T-helper 9 cell (primary cell): ENCODE measurements at places on chromosomes 6 and 20.

- no peak for DNase-seq
Measured at GRCh38 chr6:102137859-102138258, 744.4 kb downstream of the GRIK2 start.

- DNase-seq = no peak
Measured at GRCh38 chr6:130827247-130828149, at the start of gene SMLR1. SMLR1 (plus strand) TSS chr6:130827406; CDS start chr6:130827414, 8 bp downstream.

DNA sequence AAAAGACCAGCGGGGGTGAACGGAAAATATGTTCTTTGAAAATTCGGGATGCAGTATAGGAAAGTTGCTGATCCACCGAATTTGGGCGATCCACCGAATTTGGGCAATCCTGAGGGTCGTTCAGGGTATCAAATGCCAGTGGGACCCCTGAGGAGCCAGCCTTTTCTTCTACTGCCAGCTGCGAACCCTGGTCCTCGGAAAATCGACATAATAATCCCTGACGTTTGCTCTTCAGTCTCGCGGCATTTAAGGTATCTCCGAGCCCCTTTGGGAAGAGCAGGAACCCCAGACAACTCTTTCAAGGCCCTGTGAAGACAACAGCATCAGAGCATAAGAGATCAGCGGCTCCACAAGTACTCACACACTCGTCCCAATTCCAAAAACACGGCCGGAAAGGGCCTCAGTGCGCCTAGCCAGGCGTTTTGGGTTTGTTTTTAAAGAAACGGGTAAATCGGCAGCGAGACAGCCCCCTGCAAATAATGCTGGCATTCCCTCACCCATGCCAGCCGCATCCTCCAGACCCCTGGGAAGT lies 1.0 kb downstream of the SIM1 start:
- no peak for DNase-seq

- DNase-seq = no peak
Measured at GRCh38 chr20:4957939-4958362, 43.4 kb downstream of the SLC23A2 start.

DNA sequence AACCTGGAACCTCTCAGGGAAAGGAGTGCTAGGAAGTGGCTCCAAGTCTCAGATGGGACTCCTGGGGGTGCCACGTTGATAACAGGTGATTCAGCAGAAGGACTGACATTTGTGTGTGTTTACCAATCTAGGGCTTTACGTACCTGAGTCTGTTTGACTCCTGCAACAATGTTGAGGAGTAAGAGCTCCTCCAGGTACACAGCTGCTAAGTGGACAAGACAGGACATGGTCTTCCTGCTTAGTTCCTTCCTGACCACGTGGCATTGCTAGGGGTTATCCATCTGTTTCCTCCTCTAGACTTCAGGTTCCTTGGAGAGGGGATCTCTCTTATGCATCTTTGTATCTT lies 164.5 kb upstream of the SLC24A3 start:
- no peak for DNase-seq

DNA sequence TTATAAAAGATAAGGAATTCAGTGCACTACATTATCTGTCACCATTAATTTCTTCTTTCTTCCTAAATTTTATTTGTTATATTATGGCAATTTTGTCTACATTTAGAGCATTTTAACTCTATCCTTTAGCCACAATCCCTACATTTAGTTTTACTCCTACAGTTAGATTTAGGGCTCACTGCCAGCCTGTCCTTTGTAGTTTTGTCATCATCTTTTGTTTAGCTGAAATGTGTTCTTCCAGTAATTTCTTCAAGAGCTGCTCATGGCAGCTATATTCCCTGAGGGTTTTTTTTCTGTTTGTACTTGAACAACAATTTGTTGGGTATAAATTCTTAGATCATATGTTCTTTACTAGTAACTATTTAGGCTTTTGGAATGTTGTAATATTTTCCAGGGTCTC lies 72.7 kb upstream of the B3GAT2 start:
- no peak for DNase-seq

DNA sequence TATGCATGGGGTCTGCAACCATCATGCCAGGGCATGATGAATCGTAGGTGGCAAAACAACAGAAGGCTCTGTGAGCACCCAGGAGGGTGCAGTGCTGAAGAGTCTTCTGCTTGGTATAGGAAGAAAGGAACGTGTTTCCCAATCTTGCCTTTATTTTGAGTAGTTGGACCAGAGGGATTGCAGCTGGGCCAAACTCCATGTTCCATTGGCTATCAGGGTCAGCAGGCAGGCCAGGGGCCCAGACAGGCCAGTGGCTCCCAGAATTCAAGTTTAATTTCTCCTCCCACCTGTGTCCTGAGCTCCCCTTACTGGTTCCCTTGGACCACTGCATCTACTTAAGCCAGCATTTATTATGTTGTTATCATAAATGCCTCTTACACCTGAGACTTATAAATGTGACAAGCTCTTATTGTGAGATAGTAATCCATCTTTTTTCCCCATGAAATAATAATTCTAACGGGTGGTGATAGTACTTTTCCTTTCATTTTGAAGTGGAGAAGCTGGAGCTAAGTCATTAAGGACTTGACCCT lies 918 bp upstream of the TRIM38 start:
- no peak for DNase-seq

DNA sequence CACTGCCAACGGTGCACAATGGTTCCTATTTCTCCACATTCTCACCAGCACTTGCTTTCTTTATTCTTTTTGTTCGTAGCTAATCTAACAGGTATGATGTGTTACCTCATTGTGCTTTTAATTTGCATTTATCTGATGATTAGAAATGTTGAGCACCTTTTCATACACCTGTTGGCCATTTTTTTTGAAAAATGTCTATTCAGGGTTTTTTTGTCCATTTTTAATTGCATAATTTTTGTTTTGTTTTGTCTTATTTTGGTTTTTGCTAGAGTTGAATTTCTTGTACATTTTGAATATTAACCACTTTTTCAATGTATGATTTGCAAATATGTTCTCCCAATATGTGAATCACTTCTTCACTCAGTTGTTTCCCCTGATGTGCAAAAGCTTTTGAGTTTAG lies 150.6 kb downstream of the TENT5A start:
- DNase-seq = no peak

DNA sequence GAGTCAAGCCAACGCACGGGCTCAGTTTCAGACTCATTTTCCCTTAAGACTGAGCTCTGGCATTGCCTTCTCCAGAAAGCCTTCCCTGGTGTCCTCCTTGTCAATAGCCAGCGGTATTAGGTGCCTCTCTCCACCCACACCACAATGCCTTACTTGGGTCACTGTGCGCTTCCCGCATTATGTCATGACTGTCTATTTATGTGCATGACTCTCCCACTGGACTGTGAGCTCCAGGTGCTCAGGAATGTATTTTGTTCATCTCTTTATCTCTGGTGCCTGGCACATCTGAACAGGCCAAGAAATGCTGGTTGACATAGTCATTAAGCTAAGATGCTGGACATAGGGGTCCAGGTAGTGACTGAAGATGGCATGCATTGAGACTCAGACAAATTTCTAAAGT lies 42.7 kb downstream of the DAAM2 start:
- DNase-seq = no peak

- DNase-seq = no peak
Measured at GRCh38 chr6:169933839-169934698, 182.6 kb downstream of the ERMARD start.

DNA sequence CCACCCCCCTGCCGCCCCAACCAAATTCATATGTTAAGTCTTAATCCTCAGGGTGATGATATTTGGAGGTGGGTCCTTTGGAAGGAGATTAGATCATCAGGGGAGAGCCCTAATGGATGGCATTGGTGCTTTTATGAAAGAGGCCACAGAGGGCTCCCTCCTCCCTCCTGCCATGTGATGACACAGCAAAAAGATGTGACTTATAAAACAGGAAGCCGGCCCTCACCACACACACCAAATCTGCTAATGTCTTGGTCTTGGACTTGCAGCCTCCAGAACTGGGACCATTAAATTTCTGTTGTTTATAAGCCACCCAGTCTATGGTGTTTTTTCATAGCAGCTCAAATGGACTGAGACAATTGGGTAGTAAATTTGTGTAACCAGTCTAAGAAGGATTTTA lies 176.3 kb downstream of the ADGRG6 start:
- DNase-seq = no peak

DNA sequence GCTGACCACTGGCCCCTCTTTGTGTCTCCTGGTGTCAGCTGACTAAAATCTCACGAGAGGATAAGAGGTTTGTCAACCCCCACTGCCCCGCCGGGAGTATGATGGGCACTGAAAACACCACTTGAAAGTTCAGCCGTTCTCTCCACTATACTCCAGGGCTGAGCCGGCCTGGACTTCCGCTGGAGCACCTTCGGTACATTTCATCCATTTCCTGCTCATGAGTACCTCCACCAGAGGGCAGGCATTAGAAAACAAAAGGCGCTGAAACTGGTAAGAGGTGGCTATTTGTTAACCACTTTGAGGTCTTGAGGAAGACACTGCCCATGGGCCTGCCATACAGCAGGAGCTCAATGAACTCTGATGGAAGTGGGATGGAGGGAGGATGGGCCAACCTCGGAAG lies 17.9 kb upstream of the ANKRD60 start:
- no peak for DNase-seq

- no peak for DNase-seq
Measured at GRCh38 chr6:140854318-140854717, 1278.4 kb upstream of the GJE1 start.

- DNase-seq = no peak
Measured at GRCh38 chr20:25279403-25279802, 31.5 kb downstream of the PYGB start.

DNA sequence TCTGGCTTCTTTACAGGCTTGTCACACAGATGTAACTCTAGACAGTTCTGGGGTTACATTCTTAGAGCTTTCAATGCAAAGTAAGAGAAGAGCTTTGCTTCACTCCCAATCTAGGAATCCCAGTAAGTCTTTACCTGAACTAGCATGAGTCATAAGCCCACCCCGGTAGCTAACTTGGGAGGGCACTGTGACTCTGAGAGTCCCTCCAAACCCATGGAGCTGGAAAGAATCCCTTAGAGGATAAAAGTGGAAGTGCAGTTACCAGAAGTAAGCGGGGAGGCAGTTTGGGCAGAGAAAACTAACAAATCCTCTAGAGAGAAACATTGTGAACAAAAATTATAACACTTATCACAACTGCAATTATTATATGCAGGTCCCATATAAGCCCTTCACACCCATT lies 84.0 kb upstream of the SMLR1 start:
- no peak for DNase-seq

DNA sequence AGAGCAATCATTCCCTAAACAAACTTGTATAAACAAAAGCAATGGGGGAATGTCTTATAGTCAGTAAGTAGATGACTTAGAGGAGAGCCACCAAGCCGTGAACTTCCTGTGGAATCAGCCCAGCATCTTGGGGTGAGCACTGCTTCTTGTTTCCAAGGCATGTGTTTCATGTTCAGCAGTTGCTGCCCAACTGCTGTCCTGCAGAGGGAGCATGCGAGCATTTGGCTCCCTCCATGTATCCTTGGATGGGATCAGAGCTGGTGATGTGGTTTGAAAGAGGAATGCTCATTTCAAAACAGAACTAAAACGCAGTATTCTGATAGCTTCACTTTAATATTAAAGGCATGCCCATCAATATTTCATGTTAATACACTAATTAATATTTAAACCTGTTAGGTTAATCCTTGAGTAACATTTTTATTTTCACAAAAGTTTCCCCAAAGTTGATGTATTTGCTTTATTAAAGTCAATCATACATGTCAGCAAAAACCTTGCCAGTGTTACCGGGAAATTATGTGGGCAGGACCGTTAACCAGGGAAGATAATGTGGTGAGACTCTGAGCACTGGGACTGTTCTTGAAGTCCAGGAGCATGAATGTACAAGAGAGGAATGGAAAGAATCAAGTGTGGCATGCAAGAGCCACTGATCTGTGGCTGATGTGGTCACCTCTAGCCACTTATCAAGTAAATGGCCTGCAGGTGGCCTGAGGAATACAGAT lies 172.1 kb upstream of the GGTLC1 start:
- no peak for DNase-seq

DNA sequence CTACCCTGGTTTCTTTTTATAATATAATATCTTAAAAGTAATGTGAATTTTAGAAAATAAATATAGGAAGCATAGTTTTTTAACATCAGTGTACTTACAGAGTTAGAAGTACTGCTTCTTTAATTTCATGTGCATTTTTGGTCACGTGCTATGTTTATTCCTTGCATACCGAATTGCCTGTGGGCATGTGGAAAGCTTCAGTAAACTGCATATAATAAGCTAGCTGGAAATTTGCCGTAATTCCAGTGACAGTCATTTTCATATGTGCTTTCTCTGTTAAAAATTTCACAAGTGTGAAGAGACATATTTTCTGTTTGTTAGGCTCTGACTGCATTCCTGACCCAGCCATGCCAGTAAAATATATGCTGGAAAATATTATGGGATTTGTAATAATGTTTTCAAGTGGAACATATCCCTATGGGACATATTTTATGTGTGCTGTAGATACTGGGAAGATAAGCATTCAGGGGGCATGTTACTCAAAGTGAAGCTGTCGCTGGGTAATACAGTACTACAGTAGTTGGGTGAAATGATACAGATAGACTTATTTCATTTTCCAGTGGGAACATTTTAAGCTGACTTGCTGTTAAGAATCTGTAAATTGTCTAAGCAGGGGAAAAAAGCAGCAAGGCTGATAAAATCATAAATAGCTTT lies 616.7 kb downstream of the FRK start:
- DNase-seq = no peak

- DNase-seq = no peak
Measured at GRCh38 chr6:134550604-134551003, 232.7 kb upstream of the SGK1 start.

DNA sequence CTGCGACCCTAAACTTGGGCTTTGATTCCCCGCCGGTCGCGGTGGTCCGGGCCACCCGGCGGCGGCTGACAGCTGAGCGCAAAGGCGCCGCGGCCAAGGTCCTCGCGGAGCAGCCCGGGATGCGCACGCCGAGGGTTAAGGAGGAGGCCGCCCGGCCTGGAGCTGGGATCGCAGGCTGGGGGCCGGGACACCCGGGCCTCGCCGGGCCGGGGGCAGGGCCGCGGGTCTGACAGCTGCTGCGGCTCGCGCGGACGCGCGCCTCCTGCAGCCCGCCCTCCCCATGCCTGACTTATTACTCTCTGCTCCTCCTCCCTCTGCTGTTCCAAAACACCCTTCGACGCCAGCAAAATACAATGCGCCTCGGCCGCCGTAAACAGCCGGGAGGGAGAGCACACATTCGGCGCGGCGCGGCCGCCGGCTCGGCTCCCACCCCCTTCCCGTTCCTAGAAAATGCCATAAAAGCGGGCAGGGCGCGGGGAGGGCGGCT lies 746 bp downstream of the BACH2 start:
- DNase-seq = peak; percentile 51

GRCh38 chr6:116019428-116019827 lies 41.3 kb downstream of the FRK start:
- no peak for DNase-seq

DNA sequence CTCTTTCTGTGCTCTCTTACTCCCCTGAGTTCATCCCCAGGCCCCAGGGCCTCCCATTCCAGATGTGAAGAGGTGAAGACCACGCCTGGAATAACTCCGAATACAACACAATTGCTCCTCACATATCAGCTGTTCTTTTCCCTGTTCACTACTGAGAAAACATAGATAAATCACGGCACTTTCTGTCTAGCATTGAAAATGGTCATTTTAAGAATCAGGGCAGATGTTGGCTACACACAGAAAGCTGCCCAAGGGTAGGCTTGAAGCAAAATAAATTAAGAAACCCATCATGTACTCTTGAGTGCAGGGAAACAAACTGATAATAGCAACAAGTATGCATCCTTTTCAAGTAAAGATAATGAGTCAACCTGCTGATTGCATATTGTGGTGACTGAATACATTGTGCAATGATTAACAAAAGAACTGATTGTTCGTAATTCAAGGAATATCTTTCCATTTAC lies 382.5 kb downstream of the PRKN start:
- DNase-seq = no peak
